Stimulated activated CD4-positive, alpha-beta T cell treated with anti-CD3 and anti-CD28 coated beads, Interleukin-2, amount 100 ng/mL, for 24 hours (primary cell): ENCODE measurements at places on chromosomes 16 and 17.
A peak's percentile ranks its signal among the peaks of the same experiment; 100 is the strongest.

DNA sequence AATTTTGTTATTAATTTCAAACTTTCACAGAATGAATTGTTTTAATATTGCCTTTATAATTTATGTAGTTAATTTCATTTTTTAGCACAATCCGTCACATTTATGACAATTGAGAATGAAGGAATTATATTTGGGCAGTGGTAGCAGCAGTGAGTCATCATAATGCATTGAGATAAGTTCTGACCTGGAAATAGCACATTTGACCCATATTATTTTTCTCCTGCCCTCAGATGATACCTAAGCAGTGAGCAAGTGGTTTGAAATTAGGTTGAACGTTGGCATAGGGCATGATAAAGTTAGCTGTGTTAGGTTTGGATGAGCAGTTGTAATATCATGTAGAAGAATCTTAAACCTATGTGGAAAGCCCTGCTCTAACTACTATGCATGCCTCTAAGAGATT lies 1431.3 kb upstream of the CDH8 start:
- DNase-seq: no peak

- no peak for DNase-seq
Measured at GRCh38 chr16:3971261-3971660, 90.7 kb upstream of the CREBBP start.

DNA sequence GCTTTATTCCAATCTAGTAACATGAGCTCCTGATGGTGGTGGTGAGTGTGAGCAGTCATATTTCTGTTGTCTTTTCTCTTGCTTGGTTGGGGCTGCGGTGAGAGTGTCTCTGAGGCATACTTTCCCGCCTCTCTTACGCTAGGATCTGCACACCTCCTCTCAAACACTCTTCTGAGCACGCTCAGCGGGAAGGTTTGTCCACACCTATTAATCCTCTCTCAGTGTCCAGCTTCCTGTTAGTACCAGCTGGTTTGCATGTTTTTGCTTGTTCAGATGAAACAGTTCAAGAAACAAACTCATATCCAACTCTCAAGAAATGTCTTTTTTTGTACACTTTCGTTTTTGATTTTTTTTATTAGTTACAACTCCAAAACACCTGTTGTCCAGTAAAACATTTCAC lies 89.5 kb downstream of the CCDC182 start:
- DNase-seq: no peak

- DNase-seq: peak; percentile 51
Measured at GRCh38 chr17:17141860-17142552, 64.1 kb downstream of the PLD6 start.

GRCh38 chr16:86257546-86257945 lies 252.8 kb upstream of the FOXF1 start:
- no peak for DNase-seq

DNA sequence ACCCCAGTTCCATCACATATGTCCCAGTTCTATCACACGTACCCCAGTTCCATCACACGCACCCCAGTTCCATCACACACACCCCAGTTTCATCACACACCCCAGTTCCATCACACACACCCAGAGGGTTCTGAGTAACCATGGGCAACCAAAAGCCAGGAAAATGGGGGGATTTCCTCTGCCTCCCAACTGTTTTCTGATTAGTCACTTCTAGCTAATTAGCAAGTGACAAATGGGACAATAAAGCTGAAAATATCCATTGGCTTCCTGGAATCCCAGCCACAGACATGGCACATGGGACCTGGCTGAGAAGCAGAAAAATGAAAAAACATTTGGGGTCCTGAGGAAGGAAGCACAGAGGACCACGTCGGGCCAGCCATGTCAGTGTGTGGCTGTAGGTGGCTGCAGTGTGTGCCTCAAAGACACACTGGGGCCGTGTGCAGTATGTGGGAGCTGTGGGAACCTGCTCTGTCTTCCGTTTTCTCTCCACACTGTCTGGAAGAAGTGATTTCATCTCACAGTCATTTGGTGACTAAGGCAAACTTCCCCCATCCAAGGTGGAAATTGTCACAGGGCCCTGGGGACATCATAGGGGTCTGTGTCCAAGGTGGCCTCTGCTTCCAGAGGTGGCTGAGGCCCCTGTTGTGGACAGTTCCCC lies 106.7 kb downstream of the CMIP start:
- DNase-seq: no peak

GRCh38 chr16:70702624-70703023 lies 16.8 kb upstream of the MTSS2 start:
- no peak for DNase-seq

- DNase-seq: no peak
Measured at GRCh38 chr16:88130681-88131080, 179.4 kb downstream of the BANP start.

DNA sequence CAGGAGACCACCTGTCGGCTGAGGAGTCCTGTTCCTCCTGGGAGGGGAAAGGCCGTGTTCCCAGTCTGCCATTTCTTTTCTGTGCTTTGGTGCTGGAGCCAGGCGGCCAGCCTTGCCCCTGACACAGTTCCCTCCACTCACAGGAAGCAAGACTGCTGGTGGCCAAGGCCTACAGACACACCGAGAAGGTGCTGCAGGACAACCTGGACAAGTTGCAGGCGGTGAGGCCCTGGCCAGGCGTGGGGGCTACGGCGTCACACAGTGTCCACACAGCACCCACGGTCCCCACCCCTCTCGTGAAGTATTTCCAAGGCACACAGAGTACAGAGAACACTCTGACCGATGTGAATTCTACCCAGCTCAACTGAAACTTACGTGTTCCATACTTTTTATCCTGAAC lies 6.1 kb upstream of the RPL13 start:
- no peak for DNase-seq

DNA sequence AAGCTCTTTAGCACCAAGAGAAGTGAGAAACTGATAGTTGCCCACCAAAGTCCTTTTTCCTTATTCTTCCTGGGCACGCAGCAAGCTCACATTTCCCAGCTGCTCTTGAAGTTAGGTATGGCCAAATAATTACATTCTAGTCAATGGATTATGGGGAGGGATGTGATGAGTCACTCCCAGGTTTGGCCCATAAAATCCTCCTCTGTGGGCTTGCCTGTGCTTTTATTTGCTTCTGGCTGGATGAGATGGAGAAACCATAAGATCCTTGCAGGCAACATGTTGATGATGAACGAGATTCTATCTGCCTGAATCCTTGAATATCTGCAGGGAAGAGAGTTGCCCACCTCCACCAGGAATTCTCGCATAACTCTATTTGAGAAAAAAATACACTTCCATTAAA lies 568.3 kb upstream of the SALL1 start:
- no peak for DNase-seq
